Suprapubic skin (tissue), 4 donors: ENCODE measurements at places on chromosomes 11 and 22.
A peak's percentile ranks its signal among the peaks of the same experiment; 100 is the strongest.

- no peak for DNase-seq
These were observed 58.2 kb upstream of the GNAZ start for GRCh38 chr22:23012081-23012622.

- peak; percentile 15 for DNase-seq
These were observed 461.2 kb downstream of the BRD1 start for GRCh38 chr22:49366437-49366836.

DNA sequence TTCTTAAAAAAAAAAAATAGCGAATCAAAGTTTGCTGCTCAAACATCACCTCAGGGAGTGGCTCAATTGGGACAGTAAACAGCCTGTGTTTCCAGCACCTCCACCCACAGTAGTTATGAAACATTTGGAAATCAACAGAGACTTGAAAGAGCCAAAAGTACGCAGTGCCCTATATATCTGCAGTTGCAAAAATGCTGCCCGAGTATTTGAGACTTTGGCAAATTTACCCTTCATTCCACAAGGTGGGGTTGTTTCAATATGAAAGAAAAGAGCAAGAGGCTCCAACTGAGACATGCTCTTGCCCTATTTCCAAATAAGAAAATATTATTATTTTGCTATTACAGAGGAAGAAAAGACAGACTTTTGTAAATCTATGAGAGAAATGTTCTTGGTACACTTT, 851.1 kb upstream of the RAG2 start:
- DNase-seq: no peak

DNA sequence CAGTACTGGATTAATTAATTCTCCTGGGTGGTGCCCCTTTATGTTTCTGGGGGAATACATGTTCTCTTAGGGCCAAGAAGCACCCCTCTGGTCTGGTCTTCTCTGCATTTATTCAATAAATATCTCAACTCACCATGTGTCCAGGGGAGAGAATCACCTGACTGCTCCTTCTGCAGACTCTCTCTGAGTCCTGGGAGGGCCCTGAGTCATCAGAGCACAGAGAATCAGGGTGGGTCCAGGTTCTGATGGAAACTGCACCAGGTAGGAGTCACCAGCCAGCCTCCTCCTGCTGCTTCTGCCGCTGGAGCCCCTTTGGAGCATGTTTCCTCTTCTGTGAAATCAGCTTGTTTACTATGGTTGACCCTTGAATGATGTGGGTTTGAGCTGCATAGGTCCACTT, 107.7 kb upstream of the PLET1 start:
- DNase-seq: no peak

DNA sequence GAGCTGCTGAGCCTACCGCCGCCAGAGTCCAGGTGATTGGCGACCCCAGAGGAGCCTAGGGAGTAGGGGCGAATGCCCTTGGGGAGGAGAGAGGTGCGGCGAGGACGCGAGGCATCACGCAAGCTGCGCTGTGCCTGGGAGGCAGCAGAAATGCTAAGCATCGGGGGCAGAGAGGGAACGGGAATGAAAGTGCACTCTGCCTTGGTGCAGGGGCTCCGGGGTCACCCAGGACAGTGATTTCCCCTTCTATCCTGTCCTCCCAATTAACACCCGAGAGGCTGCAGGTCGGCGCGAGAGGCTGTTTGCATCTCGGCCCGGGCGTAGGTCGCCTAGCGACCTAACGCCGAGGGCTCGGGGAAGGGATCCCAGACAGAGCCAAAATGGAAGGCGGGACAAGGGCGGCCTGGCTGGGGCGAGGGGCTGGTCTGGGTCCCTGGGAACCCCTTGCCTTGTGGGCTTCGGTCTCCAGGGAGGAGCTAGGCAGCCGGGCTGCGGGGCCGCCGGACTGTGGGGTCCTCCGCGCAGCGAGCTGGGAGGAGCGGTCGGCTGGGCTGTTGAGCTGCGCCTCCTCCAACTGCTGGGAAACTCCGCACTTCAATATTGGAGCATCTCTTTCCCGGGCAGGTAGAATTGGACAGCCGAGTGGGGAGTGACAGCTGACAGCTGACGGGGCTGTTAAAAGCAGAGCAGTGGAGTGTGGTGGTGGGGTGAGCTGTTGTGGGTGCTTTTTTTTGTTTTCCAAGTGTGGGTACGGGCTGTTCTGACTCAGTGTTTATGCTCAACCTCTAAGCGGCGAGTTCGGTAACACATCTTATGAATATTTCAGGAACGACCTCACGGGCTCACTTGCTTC, 657 bp downstream of the ELMOD1 start:
- no peak for DNase-seq

DNA sequence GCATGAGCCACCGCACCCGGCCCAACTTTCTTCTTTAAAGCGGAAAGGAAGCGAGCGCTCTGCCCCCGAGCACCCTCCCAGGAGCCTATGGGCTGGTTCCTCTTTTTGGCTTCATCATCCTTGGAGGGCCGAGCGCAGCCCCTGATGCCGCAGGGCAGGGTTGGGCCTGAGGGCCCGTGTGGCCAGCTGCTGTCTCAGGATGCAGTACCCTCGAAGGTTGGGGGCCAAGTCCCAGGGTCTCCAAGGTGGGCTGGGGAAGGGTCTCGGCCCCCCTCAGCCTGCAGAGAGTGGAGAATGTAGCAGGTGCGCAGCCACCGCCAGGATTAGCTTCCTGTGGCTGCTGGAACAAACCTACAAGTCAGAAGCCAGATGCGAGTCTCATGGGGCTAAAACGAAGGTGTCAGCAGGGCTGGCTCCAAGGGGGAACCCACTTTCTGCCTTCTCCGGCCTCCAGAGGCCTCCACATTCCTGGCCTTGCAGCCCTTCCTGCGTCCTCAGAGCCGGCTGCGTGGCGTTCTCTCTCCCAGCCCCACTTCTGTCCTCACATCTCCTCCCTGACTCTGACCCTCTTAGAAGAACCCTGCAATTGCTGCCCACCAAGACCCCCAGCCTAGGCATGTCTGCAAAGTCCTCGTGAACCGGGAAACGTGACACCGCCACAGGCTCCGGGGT, 2.9 kb downstream of the PANX2 start:
- no peak for DNase-seq

- DNase-seq: peak; percentile 88
These were observed at the start of gene MAJIN for GRCh38 chr11:64971421-64972233. TSS of gene MAJIN (minus strand) at chr11:64972108. CDS start at chr11:64959405, 12,703 bp downstream.

- DNase-seq: no peak
These were observed 398.9 kb downstream of the ETS1 start for GRCh38 chr11:128188346-128189004.

- DNase-seq: no peak
These were observed 78.2 kb downstream of the SMCO4 start for GRCh38 chr11:93464927-93465540.

- peak; percentile 88 for DNase-seq
These were observed 12.9 kb downstream of the TSPAN32 start for GRCh38 chr11:2314525-2315394.

- no peak for DNase-seq
These were observed 32.8 kb downstream of the CELSR1 start for GRCh38 chr22:46504584-46504983.

DNA sequence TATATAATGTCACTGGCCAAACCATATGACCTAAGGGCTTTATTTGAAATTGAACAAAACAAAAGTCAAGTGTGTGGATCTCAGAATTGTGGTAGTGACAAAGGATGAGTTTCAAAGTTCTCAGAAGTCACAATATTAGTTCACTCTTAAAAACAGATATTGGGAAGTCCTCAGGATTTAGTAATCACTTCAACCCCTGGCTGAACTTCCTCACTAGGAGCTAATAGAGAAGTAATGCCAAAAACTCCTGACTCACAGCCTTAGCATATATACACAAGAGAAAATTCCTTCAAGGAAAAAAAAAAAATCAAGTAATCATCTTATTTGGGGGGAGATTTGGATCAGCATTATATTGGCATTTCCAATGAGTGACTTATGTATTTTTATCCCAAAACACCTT, 75.6 kb upstream of the APOA1 start:
- DNase-seq: no peak

DNA sequence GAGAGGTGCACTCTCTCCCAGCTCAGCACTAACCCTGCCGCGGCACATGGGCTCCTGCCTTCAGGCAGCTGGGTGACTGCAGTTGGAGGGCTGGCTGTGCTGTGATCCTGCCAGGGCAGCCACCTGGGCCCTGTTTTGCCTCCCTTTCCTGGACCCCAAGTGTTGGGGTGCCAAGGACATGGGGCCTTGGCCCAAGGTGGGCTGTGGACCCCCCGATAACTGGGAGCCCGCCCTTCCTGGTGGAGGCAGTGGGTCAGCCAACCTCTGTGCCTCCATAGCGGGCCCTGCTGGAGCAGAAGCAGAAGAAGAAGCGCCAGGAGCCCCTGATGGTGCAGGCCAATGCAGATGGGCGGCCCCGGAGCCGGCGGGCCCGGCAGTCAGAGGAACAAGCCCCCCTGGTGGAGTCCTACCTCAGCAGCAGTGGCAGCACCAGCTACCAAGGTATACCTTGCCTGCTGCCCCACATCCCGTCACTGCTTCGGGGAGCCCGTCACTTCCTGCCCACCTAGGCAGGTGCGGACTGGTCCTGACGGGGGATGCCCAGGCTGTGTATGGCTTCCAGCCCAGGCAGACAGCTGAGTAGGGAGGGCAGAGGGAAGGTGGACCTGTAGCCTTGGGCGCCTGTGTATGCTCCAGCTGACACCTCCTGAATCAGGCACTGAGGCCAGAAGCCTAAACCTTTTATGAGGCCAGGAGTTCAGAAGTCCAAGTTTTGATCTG, 8.9 kb downstream of the TUB start:
- no peak for DNase-seq

DNA sequence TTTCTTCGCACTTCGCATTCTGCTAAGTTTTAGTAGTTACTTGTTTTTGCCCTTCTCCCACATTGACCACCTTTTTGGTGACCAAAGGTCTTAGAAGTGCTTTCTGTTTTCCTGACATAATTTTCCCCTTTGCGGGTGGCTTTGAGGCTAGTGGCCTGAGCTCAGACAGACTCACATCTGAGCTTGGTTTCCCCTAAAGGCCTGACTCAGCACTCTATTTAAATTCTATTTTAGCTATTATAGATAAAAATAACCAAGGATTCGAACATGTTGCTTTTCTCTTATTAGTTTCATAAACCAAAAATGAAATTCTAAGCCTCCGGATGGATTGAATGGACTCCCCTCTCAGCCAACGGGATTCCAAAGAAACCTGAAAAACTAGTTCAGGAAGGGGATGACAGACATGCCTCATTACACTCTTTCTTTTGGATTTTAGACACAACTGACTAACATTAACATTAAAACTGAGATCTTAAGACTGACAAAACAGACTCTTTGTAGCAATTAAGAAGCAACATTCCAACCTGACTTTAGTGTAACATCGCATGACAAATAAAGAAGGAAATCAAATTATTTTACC, 258.5 kb downstream of the LUZP2 start:
- DNase-seq: no peak

- DNase-seq: no peak
These were observed 319.3 kb downstream of the DCDC1 start for GRCh38 chr11:31050061-31050765.
